ENCODE measurements at places on chromosomes 12 and 14.

GRCh38 chr14:75323571-75323970 lies 44.9 kb downstream of the FOS start:
- DNase-seq: no peak

GRCh38 chr12:93174473-93174872 lies 203.3 kb upstream of the NUDT4 start:
- DNase-seq: no peak

- no peak for DNase-seq
These were observed 5.0 kb downstream of the TTC9 start for GRCh38 chr14:70646705-70647104.

- DNase-seq: no peak
These were observed 159.1 kb downstream of the ADGRD1 start for GRCh38 chr12:131112700-131113290.

DNA sequence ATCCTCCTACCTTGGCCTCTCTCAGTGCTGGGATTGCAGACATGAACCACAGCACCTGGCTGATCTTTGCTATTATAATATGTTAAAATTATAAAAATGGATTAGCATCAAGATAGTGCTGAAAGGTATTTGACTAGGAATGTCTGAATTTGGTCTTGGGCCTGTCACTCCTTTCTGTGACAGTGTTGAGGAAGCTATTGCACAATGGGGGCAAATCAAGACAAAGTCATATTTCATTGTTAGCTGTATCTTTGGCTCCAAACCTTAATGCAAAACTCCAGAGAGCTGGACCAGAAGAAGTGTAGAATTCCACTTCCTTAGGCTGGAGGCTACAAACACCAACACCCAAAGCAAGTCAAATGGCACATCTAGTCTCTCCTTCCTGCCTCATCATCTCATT lies 42.2 kb downstream of the ZCRB1 start:
- DNase-seq: no peak

DNA sequence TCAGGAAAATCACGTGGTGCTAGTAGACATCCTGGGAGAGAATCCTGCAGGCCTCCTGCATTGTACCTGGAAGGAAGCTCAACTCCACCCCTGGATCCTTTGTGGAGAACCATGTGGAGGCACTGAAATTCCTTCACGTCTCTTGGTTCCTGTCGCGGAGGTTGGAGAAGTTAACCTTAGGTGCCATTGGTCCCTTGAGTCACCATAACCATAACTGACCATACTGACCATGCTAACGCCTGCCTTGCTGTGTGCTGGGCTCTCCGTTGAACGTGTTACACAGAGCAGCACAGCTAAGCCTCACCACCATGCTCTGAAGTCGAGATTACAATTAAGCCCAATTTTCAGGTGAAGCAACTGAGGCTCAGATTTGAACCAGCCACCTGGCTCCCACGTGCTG lies 18.6 kb downstream of the C14orf132 start:
- no peak for DNase-seq

GRCh38 chr14:28777471-28778137 lies 11.0 kb downstream of the FOXG1 start:
- no peak for DNase-seq

DNA sequence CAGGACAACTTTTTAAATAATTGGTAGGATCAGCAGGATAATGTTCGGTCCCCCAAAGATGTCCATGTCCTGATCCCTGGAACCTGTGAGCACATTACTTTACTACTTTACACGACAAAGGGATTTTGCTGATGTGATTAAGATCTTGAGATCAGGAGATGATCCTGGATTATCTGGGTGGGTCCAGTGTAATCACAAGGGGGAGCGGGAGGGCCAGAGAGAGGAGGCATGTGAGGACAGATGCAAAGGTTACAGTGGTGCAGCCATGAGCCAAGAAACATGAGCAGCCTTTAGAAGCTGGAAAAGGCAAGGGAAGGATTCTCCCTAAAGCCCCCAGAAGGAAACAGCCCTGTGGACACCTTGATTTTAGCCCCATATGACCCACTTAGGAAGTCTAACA lies 33.1 kb downstream of the KCNK10 start:
- no peak for DNase-seq

- no peak for DNase-seq
These were observed 376.9 kb downstream of the GALC start for GRCh38 chr14:87615822-87616679.

DNA sequence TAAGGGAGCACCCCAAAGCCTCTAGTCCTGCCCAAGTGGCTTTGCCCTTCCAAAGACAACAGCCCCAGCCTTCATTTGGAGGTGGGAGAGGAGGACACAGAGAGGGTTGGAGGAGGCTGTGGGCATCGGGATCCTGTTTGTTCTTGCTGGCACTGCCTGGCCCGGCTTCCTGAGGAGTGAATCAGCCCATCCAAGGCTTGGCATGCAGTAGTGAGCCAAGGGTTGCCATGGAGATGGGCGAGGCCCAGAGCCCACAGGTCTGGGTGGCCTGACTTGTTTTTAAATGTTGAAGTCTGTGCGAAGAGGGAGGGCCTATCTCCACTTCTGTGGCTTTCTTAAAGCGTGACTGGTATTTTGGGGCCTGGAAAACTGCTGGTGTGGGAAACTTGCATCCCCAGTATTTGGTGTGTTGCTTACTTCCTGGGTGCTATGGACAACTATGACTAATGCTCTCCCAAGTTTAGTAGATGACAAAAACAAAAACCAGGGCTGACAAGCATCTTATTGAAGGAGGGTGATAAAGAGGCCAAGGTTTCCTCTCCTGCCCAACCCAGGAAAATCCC lies 15.8 kb downstream of the CD9 start:
- no peak for DNase-seq

DNA sequence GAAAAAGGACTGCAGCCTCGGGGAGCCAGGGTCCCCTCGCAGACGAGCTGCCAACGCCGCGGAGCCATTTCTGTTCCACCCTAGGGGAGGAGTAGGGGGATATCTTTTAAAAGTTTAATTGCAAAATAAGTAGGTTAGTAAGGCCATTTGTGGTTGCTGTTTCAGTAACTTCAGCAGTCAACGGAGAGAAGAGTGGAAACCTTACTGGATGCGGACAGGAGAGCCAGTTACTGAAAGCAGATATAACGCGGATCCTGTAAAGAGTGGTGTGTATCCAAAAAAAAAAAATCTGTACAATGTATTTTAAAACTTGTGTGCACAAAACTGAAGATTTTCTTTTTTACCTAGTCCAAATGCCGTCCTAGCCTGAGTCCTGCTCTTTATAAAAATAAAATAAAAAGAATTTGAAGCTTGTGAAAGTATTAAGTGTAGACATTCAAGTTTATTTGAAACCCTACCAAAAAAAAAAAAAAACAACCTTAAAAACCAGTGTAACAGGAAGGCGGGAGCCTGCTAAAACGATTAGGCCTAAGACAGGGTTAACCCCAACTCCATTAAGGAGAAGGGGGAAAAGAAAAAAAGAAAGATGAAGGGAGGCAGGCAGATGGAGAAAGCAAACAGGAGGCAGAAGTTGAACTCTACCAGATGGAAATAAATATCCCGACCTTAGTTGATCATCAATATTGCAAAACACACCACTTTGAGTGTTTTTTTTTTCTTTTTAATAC lies 1.0 kb upstream of the BTG1 start:
- no peak for DNase-seq

DNA sequence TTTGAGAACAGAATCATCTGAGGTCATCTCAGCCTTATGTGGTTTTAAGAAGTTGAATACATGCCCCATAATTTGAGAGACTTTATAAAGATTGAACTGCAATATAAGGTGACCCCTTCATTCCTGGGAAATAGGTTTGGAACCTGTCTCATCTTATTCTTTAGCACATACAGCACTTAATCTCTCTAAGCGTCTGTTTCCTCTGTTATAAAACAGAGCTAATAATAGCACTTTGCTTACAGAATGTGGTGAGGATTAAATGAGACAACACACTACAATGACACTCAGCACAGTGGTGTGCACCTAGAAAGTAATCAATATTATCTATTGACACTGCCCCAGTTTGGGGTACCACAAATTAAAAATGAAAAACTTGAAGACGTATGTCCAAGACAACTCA lies 102.1 kb downstream of the DUSP6 start:
- DNase-seq: no peak

GRCh38 chr14:105330491-105330895 lies 15.9 kb downstream of the PACS2 start:
- DNase-seq: no peak

- no peak for DNase-seq
These were observed 77.4 kb downstream of the RIN3 start for GRCh38 chr14:92590941-92591340.

DNA sequence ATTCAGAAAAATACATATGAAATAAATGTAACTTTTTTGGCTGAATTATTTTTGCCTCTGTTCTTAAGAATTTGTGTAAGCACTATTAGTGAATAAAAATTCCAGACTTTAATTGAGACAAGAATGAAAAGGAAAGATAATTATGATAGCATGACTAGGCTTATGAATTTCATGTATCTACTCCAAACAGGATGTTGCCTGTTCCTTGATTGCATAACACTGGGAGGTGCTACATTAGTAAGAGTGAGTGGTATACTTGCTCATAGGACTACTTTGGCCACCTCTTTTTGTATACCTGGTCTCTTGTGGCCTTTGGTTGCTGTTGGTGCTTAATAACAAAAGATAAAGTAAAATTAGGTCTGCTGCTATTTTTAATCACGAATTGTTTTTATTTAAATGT lies 112.8 kb downstream of the NAV3 start:
- DNase-seq: peak; percentile 52

Data from fibroblast of skin of left quadriceps (primary cell).